Right kidney (tissue), 9 donors: ENCODE measurements at places on chromosomes 6 and 20.
A peak's percentile ranks its signal among the peaks of the same experiment; 100 is the strongest.

GRCh38 chr20:48455651-48456365, 372.0 kb downstream of the PREX1 start:
- no peak for DNase-seq

GRCh38 chr6:54185885-54186284, 74.6 kb downstream of the MLIP start:
- DNase-seq: no peak

DNA sequence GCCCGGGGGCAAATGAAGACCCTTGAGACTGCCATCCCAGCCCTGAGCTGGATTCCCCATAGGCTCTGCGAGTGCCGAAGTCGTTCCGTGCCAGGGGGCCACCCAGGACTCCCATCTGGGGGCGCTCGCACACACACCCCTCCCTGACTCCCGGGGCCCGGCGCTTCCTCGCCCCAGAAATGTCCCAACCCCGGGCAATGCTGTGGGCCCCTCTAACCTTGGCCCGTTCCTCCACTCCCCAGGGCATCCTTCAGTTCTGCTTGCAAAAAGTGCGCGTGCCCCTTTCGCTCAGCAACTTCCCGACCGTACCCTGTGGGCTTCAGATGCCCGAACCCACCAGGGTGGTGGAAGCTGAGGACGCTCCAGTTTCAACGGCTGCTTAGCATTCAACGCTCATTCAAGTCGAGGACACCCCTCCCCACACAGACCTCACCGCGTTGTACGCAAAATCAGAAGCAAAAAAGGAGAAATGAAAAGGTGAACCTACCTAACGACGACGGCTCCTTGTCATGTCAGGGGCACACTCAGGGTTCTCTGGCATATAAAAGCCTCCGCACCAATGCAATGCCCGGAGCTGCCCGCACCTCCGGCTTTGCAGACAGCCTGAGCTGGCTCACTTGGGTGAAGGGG, 25.3 kb downstream of the RIPOR2 start:
- peak; percentile 80 for DNase-seq

DNA sequence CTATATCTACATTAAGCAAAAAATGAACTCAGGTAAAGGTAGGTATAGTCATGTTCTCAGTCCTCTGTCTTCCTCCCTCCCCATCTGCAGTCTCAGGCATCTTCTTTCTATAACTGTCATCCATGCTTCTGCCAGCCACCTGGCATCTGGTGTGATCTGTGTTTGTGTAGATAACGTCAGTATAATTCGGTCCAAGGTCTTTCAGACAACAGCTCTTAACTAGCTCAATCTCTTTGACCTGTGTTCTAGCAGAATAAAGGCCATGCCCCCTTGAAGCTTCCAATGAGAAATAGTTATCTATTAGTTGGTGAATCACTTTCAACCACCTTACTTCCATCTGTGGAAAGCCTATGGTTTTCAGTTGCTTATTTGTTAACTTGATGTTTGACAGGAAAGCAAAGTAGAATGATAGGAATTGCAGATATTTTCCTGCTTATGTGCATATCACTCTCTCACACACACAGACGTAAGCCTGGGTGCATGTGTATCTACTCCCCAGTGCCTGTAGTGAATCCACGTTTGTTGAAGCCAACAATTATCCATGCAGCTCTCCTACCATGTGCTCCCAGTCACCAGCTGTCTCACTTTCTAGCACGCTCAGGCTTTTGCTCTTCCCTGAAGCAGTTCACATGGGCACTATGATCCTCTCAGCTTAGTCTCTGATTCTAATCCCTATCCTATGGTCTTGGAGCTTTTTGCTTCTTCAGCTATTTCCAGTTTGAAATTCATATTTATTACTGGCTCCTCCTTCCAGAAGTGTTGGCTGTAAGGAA, 433.7 kb upstream of the MANEA start:
- DNase-seq: no peak

DNA sequence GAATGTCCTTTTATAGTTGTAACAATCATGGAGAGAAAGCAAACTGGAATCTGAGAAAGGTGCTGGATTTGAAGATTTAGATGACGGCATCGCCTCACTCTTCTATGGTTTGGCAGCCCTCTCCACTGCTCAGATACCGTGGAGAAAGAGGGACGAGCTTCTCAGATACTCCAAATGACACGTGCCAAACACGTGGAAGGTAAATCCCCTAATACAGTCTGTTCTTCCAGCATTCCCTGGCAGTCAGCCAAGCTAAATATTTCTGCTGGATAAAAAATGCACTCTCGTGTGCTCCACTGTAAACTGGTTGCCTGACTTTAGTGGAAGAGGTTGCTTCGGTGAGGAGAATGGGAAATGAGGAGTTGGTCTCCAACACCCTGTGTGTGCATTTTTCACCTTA, 16.7 kb upstream of the PRDM1 start:
- DNase-seq: peak; percentile 16

DNA sequence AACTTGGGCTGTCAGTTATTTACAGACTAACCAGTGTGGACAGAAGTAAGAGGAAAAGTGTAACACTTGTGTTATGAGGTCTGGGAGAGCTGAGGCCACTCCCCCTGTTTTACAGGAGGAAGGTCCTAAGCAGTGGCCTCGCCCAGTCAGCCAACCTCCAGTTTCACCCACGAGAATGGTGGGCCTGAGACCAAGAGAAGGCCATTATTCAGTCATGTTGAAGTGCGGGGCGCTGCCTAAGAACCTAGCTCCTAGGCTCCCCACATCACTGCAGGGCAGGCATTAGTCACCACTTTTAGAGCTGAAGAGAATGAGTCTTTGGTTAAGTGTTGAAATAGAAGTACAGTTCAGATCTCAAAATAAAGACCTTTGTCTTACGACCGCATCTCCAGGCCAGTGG, 27.9 kb downstream of the CDYL start:
- no peak for DNase-seq

DNA sequence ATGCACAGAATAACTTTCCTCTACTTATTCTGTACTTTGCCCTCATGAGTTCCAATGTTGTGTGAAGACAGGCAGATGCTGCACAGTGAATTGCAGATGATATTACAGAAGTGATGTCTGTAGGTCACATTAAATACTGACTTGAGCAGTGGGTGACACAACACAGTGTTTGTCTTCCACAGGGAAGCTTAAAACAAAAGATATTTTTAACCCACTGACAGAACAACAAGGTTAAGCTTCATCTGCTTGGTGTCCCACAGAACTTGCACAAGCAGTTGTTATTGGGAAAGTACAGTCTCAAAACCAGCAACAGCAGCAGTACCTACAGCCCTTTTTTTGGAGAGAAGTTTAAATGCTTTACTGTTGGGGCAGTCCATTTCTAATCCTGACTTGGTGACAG, 10.5 kb downstream of the SUMO4 start:
- DNase-seq: no peak

- no peak for DNase-seq
Measured at GRCh38 chr6:127191716-127192115, 73.2 kb downstream of the RSPO3 start.

DNA sequence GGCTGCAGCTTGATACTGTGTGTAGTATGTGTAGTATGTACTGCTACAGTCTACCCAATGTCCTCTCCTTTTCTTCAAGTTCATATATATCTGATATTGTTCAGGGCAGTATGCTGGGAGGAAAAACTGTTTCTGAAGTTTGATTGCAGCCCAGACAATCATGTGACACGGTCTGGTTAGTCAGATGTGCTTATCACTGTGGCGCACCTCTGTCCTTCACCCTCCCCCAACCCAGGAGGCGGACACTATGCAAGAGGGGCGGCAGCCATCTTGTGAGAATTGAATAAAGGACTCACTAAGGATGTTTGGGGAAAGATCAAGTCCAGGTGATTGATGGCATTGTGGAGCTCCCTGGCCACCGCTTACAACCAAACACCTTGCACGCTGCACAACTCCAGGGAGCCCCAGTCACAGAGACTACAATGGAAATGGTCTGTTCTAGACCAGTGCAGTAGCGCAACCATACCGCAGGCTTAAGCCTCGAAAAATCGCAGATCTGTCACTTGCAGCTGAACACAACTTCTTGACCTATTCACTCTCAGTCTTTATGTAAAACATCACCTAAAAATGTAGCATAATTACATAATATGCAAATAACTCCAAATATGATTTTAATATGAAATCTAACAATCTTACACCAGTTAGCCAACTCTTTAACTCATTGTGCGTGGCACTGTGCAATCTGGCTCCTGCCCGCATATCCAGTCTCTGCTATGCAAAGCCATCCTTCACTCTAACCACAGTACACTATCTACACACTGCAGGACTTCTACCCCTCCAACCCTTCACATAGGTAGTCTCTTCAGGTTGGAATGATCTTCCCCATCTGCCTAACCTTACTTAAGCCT, 79.3 kb downstream of the VGLL2 start:
- no peak for DNase-seq

DNA sequence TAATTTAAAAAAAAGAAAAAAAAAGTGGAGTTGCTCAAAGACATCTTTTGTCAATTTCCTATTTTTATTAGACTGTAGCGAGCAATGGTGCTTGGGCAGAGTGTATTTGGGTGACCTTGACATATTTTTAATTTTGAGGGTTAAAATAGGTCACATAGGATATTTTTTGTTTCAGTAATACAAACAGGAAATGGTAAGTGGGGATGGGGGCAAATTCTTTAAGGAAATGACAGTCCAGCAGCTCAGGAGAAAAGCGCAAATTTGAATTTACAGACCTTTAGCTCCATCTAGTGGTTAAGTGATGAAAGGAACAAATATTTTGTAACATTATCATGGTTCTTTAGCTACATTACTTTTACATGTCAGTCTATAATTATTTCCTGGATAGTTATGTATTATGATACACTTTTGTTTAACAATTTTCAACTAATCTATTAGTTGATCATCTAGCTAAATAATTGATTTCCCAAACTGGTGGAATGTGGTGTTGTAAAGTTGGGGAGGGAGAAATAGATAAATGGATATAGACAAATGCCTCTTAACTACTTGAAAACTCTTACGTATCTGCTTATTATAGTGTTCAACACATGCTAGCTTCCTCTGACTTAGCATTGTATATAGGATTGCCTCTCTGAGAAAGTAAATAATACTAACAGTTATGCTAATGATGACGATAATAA, 10.0 kb downstream of the CITED2 start:
- no peak for DNase-seq

DNA sequence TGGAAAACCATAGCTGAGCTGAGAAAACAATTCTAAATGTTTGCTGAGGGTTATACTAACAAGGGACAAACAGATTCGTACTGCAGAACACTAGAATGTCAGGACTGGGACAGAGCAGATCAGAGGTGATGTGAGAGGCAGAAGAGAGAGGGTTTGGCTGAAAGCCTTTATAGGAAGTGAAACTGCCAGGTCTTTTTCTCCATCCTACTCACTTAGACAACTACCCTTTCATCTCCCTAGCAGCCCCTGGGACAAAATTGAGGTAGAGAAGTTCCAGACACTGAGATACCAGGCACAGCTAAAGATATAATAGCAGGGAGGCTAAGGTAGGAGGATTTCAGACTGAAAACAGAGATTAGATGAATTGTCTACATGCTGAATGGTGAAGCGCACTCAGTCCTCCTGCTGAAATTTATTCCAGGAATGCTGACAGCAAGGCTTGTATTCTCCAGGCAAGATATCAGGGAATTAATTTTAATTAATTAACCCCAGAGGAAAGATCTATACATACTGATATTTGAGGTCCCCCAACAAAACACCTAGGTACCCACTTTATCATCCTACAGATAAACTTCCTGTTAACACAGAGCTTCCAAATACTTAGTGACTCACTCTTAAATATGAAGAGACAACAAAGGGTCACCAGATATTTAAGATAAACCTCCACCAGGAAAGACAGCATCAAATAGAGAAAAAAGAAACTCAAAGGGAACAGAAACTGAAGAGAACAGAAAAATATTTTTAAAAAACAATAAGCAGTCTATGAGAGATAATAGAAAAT, 12.6 kb upstream of the EIF2S2 start:
- no peak for DNase-seq

DNA sequence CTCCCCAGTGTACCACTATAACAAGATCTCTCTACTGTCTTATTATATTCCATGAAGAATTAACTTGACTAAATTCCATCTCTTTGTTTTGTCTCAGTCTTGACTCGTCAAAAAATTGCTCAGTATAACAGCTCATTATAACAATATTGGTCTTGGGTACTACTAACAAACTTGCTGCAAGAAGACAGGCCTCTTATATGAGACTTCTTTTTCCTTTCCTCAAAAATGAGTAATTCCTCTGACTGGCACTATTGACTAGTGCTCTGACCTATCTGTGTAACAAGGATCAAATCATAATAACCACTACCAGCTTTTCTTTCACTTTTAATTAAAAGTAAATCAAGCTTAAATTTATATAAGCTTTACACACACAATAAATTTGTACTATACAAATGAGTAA, 91.3 kb upstream of the THEMIS start:
- DNase-seq: no peak

- DNase-seq: no peak
Measured at GRCh38 chr20:17525650-17526049, 5.5 kb downstream of the BFSP1 start.

DNA sequence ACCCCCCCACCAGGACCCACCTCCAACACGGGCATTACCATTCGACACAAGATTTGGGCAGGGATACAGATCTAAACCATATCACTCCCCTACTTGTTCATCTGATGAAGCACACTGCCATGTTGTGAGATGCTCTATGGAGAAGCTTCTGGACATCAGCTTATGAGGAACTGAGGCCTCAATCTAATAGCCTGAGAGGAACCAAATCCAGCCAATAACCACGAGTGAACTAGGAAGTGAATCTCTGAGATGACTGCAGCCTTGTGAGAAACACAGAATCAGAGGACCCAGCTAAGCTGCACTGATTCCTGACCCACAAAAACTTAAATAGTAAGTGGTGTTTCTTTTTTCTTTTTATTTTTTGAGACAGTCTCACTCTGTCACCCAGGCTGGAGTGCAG, 21.6 kb upstream of the ZBTB2 start:
- no peak for DNase-seq

DNA sequence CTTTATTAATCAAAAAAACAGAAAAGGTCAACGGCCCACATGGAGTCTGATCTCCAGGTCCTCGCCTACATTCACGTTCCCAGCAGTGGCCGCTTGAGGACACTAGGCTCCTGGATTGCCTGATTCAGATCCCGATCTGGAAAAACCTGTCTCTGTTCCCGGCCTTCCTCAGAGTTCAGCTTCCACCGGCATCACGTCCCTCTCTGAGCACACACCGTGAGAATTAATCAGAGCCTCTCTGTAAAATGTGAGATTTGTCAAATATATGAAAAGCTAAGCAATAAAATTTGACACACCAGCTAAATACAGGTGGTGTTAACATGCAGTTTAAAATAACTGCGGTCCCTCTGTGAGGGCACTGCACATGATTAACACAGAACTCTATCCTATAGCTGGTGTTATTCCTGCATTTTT, 122.8 kb upstream of the COL21A1 start:
- peak; percentile 34 for DNase-seq
